EL (cell line): ENCODE measurements at places on chromosomes 7 and 10.

DNA sequence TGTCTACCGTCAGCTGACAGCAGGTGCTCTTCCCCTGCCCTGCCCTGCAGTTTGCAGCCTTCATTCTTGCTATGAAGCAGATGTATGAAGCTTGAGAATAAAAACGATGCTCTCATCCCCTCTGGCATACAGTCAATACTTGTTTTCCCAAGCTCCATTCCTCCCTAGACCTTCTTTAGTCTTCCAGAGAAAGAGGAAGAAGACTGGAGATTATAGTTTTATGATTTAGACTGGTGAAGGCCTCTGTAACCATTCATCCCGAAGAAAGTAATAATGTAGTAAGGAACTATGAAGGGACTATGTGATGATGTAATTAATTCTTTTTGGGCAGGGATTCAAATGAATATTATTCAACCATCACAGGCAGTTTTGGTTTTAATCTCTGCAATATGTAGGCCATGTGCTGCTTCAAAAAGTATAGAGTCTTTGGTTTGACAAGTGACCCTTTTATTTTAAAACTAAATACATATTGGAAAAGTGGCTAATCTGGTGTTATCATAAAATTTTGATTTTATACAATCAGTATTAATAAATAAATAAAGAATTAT, 242.4 kb upstream of the KIAA1217 start:
- no peak for DNase-seq

GRCh38 chr7:142478479-142479220, 220.8 kb upstream of the PRSS58 start:
- peak; percentile 71 for DNase-seq

- no peak for DNase-seq
These were observed 601.8 kb downstream of the PARD3 start for GRCh38 chr10:34213193-34213804.

- peak; percentile 11 for DNase-seq
These were observed 57.8 kb downstream of the MICU1 start for GRCh38 chr10:72567889-72568640.

GRCh38 chr10:86725980-86726676, 30.3 kb upstream of the BMPR1A start:
- no peak for DNase-seq

DNA sequence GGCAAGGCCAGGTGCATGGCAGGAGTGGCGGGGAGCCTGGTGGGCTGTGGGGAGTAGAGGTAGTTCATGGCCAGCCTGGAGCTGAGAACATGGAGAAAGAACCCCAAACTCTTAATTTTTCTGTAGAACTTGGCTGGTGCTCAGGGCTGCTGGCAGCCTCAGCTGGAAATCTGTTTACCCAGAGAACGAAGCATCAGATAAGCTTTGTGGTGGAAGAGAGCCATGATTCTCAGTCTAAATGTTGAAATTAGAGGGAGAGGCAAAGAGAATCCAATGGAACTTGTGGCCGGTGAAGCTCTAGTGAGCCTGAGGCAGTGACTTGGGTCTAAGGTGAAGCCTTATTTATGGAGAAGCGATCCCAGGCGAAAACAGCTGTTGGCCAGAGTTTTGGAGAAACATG, 126.4 kb downstream of the CCDC3 start:
- DNase-seq, result no peak

GRCh38 chr7:79298145-79298760, 155.2 kb downstream of the MAGI2 start:
- peak; percentile 56 for DNase-seq

GRCh38 chr7:128172151-128172550, 68.9 kb upstream of the LEP start:
- no peak for DNase-seq

DNA sequence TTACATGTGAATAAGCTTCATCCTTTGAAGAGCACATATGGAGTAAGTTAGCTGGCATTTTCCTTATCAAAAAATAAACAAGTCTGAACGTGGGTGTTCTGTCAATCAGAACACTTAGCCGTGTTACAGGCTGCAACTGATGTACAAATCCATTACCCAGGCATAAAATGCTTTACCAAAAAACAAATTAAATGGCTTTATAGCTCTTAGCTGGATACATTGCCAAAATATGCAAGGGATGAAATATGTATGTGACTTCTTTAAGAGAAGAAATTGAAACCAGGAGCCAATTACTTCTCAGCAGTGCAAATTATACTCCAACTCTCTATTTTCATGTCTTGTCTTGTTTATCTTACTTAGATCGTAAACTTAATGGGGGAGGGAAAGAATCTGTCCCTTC, 214.8 kb downstream of the DGKB start:
- DNase-seq, result no peak

- DNase-seq, result no peak
These were observed 95.3 kb downstream of the INSYN2A start for GRCh38 chr10:127100983-127101615.

DNA sequence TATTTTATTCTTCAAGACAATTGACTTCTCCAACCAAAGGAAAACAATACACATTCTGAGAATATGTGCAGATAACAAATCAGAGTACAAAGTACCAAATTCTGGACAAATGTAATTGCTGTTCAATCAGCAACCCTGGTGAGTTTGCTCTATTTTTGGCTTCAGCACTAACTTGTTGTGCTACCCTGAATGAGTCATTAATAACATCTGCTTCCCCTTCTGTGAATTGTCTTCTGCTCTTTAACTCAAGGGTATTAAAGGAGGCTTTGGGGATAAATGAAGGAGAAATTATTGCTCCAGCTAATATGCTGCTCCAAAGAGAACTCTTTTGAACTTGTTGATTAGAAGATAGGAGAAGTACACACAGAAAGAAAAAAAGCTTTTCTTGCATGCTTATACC, 459.3 kb downstream of the HTR7 start:
- no peak for DNase-seq

GRCh38 chr7:129769866-129770808, 158.6 kb downstream of the NRF1 start:
- DNase-seq, result no peak

GRCh38 chr7:134818613-134819345, 39.3 kb downstream of the CALD1 start:
- DNase-seq, result no peak

- no peak for DNase-seq
These were observed 63.8 kb downstream of the MKI67 start for GRCh38 chr10:128062331-128062880.

DNA sequence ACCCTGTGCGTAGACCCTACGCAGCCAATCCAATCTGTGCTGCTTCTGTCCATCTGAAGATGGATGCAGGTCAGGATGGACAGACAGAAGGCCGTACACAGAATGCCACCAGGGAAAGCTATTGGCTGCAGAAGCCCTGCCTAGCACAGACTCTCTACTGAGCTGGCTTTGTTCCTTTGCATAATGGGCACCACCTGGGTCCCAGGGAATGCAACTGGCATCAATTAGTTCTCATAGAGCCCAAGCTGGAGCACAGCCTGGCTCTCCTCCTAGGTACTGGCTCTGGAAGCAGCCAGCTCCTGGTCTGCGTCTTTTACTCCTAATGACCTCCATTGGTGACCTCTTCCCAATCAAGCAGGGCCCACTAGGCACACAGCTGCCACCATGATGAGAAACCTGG, 26.8 kb upstream of the CACUL1 start:
- DNase-seq, result no peak

GRCh38 chr10:30383356-30383755, 34.3 kb upstream of the MTPAP start:
- no peak for DNase-seq

GRCh38 chr7:152956006-152956405, 196.5 kb downstream of the ACTR3B start:
- no peak for DNase-seq

DNA sequence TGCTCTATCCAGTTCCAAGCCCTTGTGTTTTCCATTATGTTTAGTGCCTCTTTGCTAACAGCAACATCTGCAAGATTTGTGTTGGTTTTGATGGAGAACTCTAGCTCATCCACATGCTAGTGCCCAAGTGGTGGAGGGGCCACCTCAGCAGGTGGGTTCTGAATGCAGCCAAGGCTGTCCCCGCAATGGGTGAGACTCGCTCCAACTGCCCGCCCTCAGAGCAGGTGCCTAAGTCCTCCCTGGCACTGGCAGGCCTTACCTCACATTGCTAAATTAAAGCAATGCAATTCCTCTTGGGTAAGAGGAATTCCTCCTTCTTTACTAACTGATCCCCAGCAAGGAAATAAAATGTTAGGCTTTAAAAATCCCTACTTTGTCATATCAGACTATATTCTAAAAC, 146.8 kb downstream of the ADCY1 start:
- no peak for DNase-seq

DNA sequence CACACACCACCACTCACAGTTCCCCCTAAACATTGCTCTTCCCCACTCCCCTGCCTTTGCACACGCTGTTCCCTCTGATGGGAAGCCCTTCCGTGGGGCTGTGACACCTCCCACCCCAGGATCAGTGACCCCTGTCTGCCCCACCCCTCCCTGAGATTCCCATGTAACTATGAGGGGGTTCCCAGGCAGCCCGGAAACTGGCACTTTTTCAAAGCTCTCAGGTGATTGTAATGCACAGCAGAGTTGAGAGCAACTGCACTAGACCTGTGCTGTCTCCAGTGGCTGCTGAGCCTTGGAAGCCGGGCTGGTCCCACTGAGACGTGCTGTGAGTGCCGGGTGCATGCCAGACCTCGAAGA, 29.8 kb downstream of the GPRIN2 start:
- peak; percentile 26 for DNase-seq

GRCh38 chr10:28991333-28992270, 297.3 kb upstream of the LYZL1 start:
- DNase-seq, result peak; percentile 82

GRCh38 chr7:142440219-142440905, 182.5 kb upstream of the PRSS58 start:
- DNase-seq, result peak; percentile 93

DNA sequence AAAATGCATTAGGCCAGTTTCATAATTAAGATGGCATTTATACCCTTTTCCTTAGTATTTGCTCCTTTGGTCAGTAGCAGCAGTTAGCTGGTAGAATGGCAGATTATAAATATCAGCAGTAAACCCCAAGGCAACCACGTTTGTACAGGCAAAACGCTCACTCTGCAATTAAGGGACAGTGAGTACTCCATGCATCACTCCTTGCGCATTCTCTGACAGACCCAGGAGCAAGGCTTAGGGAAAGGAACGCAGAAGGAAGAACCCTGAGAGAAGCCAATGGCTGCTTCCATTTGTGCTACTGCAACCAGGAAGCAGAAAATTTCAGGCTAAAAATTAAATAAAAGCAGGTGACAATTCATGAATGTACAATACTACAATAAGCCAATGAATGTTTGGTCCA, 12.9 kb downstream of the ETV1 start:
- DNase-seq, result no peak

DNA sequence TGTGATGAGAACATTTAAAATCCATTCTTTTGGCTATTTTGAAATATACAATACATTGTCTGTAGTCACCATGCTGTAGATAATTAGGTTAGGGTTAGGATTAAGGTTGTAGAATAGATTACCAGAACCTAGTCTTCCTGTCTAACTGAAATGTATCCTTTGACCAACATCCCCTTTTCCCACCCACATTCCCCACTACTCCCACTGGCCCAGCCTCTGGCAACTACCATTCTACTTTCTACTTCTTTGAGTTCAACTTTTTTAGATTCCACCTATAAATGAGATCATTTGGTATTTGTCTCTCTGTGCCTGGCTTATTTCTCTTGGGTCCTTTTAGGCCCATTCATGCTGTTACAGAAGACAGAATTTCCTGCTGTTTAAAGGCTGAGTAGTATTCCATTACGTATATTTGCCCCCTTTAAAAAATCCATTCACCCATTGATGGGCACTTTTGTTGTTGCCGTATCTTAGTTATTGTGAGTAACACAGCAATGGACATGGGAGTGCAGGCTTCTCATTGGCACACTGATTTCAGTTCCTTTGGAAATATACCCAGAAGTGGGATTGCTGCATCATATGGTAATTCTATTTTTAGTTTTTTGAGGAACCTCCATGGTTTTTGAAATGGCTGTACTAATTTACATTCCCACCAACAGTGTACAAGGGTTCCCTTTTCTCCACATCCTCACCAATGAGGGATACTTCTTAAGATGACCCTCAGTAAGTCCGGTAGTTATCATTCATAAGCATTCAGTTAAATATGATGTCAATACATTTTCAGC, 104.0 kb downstream of the RALA start:
- DNase-seq, result no peak

GRCh38 chr7:22851145-22851544, 28.5 kb upstream of the TOMM7 start:
- DNase-seq, result peak; percentile 73

DNA sequence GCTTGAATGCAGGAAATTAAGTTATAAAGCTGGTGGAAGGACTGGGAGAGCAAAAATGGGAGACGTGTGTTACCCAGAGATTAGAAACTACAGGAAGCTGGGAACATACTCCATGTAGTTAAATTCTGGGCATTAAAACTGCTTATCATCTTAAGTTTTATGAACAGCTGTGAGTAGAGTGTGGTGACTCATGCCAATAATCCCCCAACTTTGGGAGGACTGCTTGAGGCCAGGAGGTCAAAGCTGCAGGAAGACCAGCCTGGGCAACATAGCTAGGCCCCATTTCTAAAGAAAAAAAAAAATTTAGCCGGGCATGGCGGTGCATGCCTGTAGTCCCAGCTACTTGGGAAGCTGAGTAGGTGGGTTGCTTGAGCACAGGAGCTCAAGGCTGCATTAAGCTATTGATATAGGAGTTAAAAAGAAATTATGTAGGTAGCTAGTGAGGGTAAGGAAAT, 56.2 kb upstream of the SEPHS1 start:
- peak; percentile 39 for DNase-seq

DNA sequence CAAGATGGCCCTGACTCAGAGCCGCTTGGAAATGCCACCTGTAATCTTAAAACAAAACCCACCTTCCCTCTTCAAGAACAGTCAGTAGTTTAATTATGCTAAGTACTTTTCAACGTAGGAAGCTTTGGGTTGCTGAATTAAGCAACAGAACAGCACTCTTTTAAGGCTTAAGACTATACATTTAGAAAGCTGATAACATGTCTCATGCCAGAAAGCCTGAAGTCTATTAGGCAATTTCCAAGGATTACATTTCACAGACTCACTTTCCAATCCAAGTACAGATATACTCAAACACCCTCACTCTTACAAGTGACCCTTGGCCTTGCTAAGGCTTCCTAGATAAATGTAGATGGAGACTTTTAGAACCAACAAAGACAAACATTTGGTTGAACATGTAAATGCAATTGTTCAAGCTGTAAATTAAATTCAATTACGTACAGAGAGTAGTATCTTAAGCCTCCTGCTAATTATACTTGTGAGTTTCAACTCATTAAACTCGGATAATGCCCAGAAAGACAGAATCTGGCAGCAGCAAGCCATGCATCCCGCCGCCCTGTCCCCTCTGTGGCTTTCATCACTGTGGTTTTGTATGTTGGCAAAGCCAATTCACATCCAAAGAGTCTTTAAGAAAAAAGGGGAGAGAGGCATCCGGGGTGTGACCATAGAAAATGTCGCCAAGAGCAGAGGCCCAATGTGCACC, 283.1 kb upstream of the NRP1 start:
- DNase-seq, result no peak
